ENCODE measurements at places on chromosomes 3 and 15.

DNA sequence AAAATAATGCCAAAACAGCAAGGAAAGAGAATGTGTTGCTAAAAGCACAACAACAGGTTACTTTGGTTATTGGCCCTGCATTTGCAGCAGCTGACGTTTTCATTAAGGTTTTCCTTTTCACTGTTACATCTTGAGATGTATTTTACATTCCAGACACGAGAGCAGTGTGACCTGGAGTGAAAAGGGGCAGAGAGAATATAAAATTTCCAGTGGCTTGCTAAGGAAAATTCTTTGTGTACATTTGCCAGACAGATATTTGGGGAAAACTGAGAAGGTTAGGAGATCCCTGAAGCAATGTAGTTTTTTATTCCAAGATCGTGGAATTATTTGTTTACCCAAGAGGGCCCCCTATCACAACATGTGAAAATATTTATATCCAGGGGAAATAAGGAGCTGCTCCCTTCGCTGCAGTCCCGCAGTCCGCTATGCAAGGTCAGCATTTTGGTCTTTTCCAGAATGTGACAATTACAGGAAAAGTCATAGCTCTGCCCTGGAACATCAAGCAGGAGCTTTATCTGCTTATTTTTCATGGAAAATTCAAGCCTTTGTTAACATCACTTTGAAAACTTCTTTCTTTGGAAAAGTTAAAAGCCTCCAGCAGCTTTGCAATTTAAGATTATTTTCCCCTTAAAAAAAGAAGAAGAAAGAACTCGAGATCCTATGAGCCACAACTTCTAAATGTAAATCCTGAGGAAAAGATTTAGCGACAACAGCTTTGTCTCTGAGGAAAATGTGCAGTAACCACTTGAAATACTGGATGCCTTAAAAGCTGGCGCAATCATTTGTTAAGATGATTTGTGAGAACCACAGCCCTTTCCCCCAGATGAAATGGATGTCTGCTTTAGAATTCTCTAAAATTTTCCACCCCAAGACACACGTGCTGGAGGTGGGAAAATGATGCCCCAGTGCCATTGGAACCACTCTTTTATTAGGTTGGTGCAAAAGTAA lies 256.4 kb upstream of the TPM1 start:
- no peak for DNase-seq

DNA sequence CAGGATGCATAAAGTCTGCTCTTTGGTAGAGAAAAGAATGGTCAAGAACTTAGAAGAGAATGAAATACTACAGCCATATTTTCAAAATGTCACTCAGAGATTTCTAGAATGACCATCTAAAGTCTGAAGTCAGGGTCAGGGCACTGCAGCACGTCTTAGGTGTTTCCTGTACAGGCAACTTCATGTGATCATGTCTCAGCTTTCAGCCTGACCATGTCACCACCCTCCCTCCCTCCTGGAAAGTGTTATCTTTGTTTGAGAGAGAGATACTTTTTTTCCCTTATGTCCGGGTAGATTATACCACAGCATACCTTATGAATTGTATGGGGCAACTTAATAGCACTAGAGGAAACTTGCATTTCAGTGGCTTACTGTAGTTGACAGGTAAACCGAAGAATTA lies 558.0 kb upstream of the TGFBR2 start:
- DNase-seq: no peak

DNA sequence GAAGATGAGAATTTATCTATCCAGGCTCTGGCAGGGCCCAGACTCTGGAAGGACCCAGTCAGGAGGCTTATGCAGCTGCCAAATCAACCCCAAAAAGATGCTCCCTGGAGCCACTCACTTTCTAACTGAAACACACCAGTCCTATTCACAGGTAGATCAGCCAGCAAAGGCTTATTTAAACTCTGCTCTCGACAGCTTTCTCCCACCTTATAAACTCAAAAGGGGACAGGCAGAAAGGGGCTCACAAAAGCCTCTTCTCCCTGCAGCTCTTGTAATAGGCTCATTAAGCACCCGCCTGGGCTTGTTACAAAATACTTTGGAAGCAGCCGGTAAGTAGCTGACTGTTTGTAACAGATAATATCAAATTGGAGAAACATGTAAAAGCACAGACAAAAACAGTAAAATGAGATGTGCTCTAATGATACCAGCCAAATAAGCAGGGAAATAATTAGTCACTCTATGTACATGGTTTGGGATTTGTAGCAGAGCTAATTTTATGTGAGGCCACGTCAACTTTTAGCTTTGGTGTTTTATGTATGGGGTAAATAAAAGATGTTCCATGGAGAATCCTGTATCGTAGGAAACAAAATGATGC lies 213.8 kb downstream of the NR2F2 start:
- no peak for DNase-seq

- no peak for DNase-seq
Measured at GRCh38 chr3:64344721-64345207, 119.5 kb upstream of the PRICKLE2 start.

DNA sequence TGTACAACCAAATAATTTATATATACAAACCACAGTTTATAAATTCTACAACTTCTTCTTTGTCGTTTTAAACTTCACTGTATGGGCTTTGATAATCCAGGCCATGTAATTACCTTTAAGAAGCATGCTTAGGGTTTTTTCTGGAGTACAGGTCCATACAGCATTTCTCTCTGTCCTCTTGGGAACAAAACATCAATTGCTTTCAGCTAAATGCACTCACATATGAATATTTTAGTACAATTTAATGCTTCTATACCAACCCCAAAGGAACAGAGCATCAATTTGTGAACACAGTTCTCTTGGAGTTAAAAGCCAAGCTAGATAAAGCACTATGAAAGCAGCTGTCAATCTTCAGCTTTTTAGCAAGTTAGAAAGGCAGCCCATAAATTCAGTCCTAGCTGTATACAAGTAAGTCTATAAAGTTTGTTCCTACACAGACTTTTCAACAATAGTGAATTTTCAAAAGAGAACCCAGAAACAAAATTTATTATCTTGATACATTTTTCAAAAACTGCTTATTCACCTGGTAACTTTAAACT lies 66.1 kb downstream of the ETFA start:
- no peak for DNase-seq

DNA sequence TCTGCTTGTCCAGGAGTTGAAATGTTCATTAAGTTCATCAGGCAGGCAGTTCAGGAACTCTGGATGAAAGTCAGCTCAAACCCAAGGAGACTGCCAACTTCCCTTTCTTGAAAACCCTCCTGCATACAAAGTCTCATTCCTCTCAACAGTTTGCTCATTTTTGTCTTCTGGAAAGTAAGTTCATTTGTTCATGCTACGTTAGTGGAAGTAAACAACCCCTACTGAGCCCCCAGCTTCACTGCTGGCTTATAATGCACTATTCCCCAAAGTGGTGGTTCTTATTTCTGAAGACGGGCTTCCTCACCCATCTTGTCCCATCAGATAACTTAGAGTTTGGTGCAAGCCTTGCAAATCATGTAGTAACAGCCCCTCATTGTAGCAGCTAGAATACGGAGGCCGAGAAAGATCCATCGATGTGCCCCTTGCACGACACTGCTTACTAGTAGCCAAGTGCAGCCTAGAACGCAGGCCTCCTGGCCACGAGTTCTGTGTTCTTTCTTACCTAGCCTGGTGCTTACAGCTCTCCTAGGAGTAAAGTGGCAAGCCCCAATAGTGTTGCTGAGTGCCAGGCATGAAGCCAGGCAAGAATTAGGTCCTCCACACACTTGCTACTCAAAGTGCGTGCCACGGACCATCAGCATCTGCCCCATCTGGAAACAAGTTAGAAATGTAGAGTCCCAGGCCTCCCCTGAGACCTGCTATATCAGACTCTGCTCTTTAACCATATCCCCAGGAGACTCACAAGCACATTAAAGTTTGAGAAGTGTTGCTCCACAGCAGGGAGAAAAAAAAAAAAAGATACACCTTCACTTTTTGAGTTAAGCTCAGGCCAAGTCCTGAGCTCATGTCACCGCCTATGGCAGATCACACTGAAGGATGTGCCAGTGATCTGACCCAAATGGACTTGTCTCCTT lies 82.5 kb downstream of the RFTN1 start:
- DNase-seq: no peak

DNA sequence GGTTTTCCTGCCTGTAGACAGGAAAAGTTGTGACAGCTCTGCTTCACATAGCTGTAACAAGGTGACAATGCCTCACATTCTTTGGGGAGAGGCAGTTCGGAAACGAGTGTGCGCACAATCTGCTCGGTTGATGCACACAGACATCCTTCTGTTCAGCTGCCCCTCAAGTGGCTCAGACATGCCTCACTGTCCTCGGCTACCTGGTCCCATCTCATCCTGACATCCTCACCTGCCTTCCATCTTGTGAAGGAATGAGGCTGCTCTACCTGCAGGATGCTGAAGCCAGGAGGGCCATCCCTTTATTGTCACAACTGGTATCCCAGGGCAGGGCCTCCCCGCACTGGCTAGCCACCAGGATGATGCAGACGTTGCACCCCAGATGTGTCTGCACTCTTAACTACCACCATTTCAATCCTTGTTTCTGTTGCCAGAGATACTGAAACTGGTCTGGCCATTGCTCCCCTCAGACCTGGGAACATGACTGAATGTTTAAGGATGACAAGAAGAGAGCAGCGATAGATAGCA lies 19.4 kb downstream of the SRPRB start:
- no peak for DNase-seq

GRCh38 chr15:45385590-45385989 lies 7.2 kb upstream of the GATM start:
- DNase-seq: no peak

DNA sequence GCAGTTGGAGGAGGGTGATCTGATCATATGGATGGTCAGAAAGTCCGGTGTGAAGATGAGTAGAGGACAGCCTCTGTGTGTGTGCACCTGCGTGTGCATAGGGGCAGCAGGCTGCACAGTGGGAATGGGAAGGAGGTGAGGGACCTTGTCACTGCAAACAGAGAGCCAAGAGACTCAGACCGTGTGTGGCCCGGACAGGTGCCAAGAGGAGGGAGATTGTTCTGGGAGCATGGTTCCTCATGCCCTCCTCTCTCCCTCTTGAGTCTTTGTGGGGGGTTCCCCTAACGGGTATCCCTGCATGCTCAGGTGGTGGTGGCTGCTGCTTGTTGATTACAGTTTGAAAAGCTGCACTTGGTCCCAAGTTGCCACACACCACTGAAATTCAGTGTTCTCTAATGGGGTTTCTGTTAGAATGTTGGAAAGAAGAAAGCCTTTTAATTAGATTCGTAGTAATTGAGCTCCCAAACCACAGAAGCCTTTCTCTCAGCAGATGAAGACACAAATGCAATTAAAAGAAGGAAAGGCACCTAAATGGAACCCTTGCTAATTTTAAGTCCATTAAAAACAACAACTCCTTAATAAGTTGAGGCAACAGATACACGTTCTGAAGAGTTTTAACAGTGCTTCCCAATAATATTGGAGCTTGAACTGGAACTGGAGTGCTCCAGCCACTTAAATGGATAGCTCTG lies 68.9 kb downstream of the CHRNA7 start:
- no peak for DNase-seq

GRCh38 chr3:68467465-68467864 lies 464.9 kb downstream of the TAFA4 start:
- DNase-seq: no peak

- DNase-seq: no peak
Measured at GRCh38 chr15:76994971-76995945, at the start of gene PSTPIP1. PSTPIP1 (plus strand) TSS chr15:76995126; CDS start chr15:76995574, 448 bp downstream.

GRCh38 chr3:165994293-165994692 lies 157.1 kb upstream of the BCHE start:
- no peak for DNase-seq

GRCh38 chr15:33215941-33216872 lies 21.7 kb upstream of the FMN1 start:
- no peak for DNase-seq

- DNase-seq: no peak
Measured at GRCh38 chr15:31352911-31353811, 26.5 kb downstream of the KLF13 start.

- DNase-seq: no peak
Measured at GRCh38 chr15:38374556-38374955, 79.4 kb upstream of the FAM98B start.

DNA sequence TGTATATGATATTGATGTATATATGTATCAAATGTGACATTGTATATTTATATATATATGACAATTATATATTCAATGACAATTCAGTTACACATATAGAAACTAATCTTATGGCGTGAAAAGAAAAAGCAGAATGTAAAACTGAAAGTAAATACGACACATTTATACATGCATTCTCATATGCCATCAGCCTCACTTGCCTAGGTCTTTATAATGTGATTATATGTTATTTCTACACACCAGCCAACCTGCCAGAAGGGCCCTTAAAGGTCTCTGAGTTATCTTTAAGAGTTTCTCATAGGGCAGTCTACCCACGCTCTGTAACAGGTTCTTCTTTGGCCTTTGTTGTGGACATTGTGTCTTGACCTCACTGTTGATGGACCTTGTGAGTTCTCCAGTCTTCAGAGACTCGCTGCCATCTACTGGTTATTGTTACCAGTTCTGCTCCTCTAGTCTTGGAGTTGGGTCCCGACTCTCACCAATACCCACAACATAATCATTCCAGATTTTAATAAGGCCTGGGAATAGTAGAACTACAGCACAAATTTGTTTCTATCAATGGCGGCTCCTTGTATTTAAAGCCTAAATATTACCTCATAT lies 371.5 kb upstream of the GOLIM4 start:
- no peak for DNase-seq

DNA sequence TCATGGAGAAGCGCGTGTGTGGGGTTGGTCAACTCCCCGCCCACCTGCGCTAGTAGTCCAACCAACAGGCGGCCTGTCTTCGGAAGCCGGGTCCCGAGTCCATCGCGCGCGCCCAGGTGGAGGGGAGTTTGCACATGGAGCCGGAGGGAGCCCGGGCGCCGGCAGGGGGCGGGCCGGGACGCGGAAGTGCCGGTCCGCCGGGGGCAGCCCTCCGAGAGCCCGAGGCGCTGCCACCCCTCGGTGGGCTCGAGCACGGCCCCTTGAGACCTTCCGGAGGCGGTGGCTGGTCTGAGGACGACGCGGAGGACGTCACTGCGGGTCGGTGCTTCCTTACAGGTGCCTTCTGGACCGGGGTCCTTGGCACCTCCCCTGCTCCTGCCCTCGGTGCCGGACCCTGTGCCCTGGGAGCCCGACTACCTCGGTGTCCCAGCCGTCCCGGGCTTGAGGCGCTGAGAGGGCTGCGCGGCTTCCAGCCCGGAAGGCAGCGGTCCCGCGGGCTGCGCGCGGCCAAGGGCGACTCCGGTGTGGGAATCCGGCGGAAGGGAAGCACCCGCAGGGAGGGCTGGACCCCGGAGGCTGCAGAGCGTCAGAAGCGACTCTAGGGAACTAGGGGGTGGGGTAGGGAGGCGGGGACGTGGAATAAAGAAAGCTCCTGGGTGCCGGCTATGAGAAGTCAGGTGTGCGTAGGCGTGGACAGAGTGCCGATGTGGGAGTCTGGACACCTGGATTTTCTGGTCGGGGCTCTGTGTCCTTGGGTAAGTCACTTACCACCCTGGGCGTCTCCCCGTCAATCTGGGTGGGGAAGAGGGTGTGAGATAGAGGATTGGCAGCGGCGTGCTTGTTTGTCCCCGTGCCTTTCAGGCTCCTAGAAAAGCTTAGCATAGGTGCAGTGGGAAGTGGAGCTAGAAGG lies 212.3 kb downstream of the FGF12 start:
- DNase-seq: no peak

DNA sequence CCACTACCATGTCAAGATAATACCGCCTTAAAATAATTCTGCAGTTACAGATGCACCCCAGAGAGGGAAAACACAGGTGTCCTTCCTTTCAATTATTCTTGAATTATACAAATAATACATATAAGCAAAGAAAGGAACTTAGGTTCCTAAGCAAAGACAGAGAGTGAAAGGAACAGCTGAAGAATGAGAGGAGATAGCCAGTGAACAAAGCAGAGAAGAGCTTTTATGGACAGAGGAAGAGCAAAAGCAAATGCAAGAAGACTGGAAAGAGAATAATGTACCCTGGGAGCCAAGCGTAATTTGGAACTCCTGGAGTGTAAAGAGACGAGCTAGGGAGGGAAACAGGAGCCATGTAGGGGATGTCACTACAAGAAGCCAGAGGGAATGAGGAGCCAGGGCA lies 21.7 kb downstream of the GPR176 start:
- DNase-seq: no peak

Data from activated CD8-positive, alpha-beta memory T cell treated with anti-CD3 and anti-CD28 coated beads for 48 hours (primary cell).